ENCODE measurements at places on chromosomes 11 and 22.

GRCh38 chr11:33624083-33624482, 76.5 kb downstream of the C11orf91 start:
- no peak for DNase-seq

- no peak for DNase-seq
Observed at GRCh38 chr11:75591966-75592365, 29.9 kb downstream of the SERPINH1 start.

GRCh38 chr11:85052636-85053035, 574.5 kb downstream of the DLG2 start:
- no peak for DNase-seq

GRCh38 chr11:1665313-1665712, 31.7 kb upstream of the KRTAP5-6 start:
- DNase-seq: no peak

DNA sequence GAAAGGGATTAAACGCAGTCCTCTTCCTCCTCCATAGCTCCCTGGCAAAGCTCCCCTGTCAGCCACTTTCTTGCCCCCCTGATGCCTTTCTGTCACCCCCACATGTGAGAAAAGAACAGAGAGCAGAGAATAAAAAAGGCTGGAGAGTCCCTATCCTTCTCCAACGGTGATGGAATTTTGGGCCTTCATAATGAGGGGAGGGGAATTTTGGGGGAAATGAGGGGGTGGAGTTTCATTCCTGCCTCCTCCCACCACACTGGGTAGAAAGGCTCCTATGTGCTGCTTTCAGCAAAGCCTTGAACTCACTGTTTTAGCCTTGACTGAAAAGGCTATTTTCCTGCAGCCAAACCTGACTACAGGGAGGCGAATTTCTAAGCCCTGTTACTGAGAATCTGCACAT, 59.3 kb downstream of the C11orf58 start:
- no peak for DNase-seq

DNA sequence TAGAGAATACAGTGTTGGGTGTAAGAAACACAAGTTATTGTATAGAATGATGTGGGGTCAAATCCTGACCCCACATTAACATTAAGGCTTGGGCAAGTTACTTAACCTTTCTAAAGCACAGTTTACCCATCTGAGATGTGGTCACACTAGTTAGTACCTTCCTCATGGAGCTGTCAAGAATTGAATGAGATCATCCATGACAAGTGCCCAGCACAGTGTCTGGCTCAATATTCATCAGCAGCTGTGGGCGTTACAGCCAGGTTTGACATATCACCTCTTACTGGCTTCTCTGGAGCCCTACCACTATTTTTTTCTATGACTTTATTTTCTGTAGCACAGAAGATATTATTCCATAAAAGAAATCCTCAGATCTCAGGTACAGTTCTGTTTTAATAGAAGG, 57.2 kb downstream of the SC5D start:
- DNase-seq: no peak

DNA sequence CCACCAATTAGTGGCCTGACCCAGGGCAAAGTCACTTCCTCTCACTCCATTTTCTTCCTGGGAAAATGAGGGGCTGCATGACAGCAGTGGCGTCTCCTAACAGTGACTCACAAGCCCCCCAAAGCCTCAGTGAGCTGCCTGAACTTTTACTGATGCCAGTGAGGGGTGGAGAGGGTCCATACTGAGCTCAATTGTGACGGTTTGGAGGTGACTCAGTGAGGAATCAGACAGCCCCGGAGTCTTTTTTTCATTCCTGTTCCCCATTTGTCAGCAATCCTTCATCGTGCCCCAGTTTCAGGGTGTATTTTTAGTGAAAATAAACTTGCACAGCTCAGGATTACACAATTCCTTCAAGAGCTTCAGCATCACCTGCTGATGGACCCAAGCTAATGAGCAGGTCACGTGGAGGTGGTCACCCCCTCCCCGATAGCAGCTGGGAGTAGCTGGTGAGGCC, 30.1 kb upstream of the RASD2 start:
- DNase-seq: no peak

DNA sequence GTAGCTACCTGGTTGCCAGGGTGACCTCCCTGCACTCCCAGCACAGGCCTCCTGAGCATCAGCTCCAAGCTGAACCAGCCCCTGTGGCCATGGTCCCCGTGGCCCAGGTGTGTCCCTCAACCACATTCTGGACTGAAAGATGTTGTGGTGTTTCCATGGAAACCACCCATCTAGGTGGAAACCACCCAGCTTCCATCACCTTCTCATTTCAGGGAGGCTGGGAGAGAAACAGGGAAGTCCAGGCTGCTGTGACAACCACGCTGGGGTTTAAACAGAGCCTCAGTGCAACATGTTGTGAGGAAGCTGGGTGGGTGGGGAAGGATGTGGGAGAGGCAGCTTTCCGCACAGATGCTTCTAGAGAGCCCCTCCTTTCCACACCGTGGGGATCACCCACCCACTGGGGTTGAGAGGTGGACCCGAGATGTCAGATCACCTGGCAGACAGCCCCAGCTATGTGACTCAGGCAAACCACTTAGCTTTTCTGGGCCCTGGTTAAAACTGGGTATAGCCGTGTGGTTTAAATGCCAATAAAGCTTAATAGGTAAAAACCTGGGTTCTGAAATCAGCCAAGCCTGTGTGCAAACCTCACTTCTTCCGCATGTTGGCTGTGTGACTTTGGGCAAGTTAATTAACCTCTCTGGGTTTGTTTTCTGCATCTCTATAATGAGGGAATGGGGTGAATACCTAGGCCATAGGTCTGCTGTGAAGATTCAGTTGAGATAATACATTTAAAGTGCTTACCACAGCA, 46.4 kb downstream of the CD82 start:
- no peak for DNase-seq

- no peak for DNase-seq
Observed at GRCh38 chr11:81190546-81190945, 1543.1 kb downstream of the FAM181B start.

DNA sequence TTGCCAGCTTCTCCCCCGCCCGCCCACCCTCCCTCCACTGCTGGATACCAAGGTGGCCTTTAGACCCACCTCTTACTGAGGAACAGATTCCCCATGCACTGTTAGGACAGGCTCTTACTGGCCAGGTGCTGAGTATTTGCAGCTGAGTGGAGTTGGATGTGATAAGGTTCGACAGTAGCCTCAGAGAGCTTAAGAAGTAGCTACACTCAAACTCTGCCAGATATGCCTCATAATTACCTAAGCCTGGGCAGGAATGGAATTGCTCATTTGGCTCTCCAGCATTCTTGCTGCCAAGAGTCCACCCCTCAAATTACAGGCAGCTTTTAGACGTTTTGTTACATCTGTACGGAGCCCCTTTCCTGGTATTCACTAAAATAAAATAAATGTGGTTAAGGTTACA, 9.6 kb downstream of the FAM181B start:
- no peak for DNase-seq

DNA sequence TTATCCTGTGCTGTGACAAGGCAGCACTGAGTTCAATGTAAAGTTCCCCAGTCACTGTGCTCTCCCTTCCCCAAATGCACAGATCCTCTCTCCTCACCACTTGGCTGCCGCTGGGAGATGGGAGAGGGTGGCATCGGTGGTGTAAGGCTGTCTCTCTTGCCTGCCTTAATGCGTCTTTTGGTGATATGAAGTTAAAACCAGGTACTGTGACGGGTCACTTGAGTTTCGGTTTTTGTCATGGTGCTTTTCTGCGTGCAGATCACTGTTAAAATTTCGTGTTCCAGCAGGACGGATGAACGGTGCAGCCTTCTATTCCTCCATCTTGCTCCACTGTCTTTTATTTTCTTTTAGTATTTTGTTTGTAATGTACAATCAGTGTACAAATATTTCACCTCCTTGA, 18.6 kb downstream of the GLB1L2 start:
- no peak for DNase-seq

DNA sequence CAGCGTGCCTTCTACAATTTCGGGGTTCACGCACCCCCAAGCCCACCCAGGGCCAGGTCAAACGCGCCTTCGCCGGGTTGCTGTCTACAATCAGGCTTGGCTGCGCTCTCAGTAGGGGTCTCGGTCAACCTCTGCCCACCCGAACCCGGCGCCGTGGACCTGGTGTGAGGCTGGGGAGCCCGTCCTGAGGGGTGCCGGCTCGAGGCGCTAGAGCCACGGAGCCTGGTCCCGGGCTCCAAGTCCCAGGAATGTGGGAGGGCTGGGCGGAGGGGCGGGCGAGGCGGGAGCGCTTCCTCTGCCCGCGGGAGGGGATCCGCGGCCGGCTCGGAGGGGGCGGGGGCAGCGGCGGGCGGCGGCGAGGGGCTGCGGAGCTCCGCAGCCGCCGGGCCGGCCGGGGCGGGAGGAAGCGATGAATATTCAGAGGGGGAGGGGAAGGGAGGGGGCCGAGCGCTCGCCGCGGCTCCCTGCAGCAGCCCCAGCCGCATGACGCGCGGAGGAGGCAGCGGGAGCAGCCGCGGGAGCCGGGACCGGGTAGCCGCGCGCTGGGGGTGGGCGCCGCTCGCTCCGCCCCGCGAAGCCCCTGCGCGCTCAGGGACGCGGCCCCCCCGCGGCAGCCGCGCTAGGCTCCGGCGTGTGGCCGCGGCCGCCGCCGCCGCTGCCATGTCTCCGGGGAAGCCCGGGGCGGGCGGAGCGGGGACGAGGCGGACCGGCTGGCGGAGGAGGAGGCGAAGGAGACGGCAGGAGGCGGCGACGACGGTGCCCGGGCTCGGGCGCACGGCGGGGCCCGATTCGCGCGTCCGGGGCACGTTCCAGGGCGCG, at the start of gene PTPRJ:
Gene PTPRJ, plus strand, starts transcription at position 472 of the 819 bp plus-strand sequence. CDS start 354 bp downstream, outside the sequence.
- DNase-seq: no peak

- DNase-seq: no peak
Observed at GRCh38 chr11:89484896-89485295, 6.3 kb downstream of the NOX4 start.

DNA sequence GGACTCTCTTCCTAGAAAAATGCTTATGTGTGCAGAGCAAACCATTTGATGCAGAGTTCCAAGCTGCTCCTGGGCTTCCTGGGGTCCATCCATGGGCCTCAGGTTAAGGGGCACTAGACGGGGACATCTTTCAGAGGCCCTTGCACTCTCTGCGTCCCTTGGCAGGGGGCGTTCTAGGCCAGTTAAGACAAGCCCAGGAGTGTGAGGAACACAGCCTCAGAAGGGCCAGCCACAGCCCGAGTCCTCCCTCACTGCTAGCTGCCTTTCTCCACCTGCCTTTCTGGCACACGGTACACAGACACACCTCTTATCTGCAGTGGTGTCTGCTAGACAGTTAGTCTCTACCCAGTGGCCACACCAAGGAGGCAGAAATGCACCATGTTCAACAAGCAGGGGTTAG, 18.0 kb upstream of the BID start:
- no peak for DNase-seq

- DNase-seq: peak; percentile 68
Observed at GRCh38 chr11:62560566-62561103, 13.1 kb downstream of the EEF1G start.

DNA sequence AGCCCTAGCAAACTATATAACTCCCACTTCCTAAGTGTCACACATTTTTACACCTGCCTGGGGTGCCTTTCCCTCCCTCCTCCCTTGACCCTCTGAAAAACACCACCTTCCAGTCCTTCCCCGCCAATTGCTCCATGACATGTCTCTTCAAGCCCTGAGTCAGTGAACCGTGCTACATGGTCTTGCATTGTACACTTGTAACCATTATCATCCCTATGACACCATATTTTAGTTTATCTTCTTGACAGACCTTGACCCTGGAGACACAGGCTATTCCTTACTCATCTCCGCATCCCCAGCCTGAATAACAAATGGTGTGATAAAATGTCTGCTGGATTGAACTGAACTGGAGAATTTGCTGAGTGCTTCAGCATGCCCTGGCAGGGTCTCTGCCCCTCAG, 36.9 kb downstream of the TNKS1BP1 start:
- DNase-seq: no peak

GRCh38 chr11:86623041-86623621, 49.3 kb downstream of the ME3 start:
- DNase-seq: no peak

DNA sequence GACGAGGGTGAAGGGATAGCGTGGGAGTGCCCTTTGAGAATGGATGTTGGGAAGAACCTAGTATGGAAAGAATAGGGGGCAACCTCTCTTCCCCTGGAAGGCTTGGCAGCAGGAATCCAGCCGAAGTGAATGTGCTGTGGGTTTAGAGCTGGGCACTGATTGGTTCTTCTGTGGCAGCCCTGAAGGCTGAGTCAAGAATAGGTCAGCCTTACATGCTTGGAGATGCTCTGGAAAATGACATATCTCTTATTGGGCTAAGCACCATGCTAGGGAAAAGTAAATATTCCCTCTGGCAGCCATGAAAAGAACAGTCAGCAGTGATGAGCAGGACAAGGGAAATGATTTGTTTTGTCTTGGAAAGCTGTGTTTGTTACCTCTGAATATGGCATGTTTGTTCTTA, 149.5 kb downstream of the COMMD9 start:
- DNase-seq: no peak

DNA sequence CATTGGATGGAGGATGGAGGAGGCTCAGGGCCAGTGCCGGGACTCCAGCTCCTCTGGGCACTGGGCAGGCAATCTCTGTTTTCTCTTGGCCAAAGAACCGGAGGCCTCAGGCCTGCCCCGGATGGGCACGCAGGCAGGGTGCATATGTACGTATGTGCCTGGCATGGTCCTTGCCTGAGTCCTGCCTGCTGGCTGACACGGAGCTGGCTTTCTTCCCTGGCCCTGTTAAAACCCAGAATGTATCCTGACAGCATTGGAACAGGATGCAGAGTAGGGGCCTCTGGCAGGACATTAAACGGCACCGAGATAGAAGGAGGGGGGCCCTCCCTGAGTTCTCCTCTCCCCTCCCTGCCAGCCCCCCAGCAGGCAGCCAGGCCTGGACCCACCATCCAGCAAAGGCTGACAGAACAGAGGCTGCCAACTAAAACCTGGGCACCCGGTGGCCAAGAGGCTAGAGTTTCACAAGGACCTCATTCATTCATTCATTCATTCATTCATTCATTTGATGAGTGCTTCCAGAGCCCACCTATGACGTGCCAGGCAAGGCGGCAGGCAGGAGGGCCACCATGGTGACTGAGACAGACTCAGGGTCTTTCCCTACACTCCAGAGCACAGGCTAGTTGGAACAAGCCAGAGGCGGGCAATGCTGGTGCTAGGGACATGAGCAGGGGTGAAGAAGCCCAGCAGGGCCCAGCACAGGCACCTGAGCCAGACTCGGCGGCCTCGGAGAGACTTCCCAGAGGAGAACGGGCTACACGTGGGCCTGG, 28.8 kb downstream of the FLRT1 start:
- DNase-seq: no peak

GRCh38 chr11:8593935-8594909, at the start of gene STK33:
Gene STK33 (minus strand): TSS chr11:8594228. CDS start chr11:8474905, 119,323 bp downstream.
- no peak for DNase-seq

- no peak for DNase-seq
Observed at GRCh38 chr11:19183646-19184045, 18.1 kb downstream of the CSRP3 start.
